ENCODE measurements at places on chromosomes 5 and 9. TPM values are rescaled to one million over a fixed set of nuclear protein-coding genes. Genes with fewer than 3 reads are reported as not detected.

The OR1J2 gene
- total RNA-seq = not detected

The PTGES gene
- 18.9 TPM for total RNA-seq

The BHMT2 gene
- total RNA-seq = 4.2 TPM

The PAIP1 gene
- 67.0 TPM for total RNA-seq

The FAM221B gene
- total RNA-seq = not detected

The FGF1 gene
- 2.0 TPM for total RNA-seq

DNA sequence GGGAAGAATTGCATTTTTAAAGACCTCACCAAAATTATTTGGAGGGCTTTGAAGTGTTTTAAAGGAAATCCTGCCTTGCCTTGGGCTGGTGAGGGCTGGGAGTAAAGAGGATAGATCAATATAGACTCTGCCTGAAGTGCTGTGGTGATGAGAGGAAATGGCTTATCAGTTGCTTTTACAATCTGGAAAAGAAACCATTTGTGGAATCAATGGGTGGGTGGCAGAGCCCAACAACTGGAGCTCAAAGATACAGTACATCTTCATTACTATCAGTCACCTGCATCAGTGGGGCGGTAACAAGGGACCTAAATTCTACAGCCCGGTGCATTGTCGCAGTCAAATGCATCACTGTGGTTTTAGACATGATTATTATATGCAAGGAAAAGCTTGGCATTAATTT, 41.5 kb upstream of the HMHB1 start:
- DNase-seq = no peak
- no peak overlapping the region for H3K4me3 ChIP-seq
- H3K36me3 ChIP-seq = no peaks in the 10 kb centered on the region

GRCh38 chr9:89183146-89183545, 4.5 kb upstream of the SHC3 start:
- no peaks in the 10 kb centered on the region for H3K36me3 ChIP-seq
- H3K4me3 ChIP-seq = no peak overlapping the region
- DNase-seq = no peak
- no peaks in the 10 kb centered on the region for H3K27me3 ChIP-seq
